NCI-H1048 (cell line): ENCODE measurements at places on chromosomes 13 and 19.

GRCh38 chr13:29484236-29484635 is 111.3 kb downstream of the SLC7A1 start:
- DNase-seq: no peak

GRCh38 chr13:114130837-114131582 is 1.4 kb downstream of the RASA3 start:
- DNase-seq: no peak

GRCh38 chr13:110311443-110312338 is 4.6 kb downstream of the COL4A2 start:
- no peak for DNase-seq

DNA sequence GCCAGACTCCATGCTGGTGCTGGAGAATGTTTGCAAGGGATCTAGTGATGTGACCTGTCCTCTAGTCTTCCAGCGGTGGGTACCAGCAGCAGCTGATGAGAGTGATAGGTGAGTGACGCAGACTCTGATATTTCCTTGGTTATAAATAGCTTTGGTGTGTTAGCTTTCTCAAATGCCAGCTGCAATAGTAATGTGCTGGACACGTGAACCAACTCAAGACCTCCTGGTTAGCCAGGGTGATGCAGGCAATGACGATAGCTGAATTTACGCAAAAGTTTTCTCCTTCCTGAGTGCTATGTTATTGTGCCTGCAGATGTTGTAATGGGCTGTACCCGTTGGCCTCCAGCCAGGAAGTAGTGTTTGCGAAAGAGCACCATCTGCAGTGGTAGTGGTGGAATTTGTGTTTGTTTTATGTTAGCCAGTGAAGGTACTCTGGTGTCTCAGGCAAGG is 129.5 kb downstream of the CYSLTR2 start:
- DNase-seq: no peak

DNA sequence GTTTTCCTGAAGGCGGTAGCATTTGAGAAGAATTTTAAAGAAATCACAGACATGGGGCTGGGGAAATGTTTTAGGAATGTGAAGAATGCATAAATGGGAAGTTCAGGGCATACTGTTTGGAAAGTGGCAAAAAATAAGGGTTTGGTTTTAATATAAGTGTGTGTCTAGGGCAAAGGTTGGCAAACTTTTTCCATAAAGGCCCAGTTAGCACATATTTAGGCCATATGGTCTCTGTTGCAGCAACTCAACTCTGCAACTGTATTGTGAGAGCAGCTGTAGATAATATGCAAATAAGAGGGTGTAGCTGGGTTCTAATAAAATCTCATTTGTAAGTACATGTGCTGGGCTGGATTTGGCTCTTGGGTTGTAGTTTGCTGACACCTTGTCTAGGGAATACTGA is 521.9 kb downstream of the DIAPH3 start:
- DNase-seq: no peak

DNA sequence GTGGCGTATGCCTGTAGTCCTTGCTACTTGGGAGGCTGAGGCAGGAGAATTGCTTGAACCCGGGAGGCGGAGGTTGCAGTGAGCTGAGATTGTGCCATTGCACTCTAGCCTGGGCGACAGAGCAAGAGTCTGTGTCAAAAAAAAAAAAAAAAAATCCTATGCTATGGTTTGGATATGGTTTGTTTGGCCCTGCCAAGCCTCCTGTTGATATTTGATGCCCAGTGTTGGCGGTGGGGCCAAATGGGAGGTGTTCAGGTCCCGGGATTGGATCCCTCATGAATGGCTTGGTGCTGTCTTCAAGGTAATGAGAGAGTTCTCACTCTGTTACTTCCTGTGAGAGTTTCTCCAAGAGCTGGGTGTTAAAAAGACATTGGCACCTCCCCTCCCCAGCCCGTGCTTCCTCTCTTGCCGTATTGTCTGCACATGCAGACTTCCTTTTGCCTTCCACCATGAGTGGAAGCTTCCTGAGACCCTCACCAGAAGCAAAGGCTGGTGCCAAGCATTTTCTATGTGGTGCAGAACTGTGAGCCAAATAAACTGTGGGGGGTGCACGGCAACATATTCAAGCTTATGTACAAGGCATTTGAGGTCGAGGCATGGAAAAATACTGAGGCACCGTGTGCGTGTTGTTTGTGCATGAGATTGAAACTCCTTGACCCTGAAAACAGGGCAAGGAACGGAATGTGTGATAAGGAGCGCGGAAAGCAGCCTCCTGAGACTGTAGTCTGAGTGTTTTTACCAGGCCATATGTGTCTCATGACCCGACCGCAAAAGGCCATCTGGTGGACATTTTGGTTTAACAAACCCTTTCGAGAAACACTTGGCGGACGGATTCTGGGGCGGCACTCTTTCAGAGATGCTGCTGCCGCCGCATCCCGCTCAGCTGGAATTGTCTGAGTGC is 7.3 kb downstream of the SIGLEC9 start:
- DNase-seq: no peak

DNA sequence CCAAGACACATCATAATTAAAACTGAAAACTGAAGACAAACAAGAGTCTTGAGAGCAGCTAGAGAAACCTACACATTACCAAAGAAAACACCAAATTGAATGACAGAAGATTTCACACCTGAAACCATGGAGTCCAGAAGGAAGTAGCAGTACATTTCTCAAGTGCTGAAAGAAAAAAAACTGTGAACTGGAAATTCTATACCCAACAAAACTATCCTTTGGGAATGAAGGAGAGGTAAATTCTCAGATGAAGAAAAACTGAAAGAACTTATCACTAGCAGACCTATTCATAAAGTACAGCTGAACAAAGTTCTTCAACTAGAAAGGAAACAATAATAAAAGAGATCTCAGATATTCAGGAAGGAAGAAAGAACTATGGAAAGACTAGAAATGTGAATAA is 198.7 kb upstream of the ZNF507 start:
- DNase-seq: no peak

- DNase-seq: peak; percentile 71
Observed at GRCh38 chr19:48637948-48638830, 1.0 kb upstream of the DBP start.

DNA sequence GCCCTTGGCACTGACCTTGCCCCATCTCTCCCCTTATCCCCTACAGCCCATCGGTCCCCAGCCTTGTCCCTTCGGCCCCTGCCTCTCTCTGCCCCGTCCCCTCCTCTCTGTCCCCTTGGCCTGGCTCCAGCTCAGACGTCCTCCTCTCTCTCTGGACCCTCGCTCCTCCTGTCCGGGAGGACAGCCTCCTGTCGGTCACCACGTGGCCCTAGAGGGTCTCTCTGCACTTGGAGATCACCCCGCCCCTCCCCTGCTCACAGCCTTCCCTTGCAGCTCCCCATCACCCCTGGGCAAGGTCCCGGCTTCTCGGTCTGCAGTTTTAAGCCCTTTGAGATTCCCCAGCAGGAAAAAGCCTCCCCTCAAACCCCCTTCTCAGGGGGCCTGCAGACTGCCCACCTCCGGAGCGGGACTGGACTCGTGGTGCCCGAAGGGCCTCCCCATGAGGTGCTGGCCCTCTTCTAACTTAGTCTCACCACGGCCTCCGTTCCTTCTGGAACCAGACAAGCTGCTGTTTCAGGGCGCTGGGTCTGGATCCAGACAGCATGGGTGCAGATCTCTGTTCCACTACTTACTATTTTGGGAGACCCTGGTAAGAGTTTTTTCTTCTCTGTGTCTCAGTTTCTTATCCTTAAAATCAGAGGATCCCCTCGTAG is 3.3 kb upstream of the KLK15 start:
- no peak for DNase-seq
